ENCODE measurements at places on chromosomes 1 and 21. TPM values are rescaled to one million over a fixed set of nuclear protein-coding genes. Genes with fewer than 3 reads are reported as not detected.

The PGD gene
- total RNA-seq = 111 TPM

The PIK3R3 gene
- total RNA-seq = 6.6 TPM

The MCOLN3 gene
- total RNA-seq = 1.8 TPM

The GBP2 gene
- 86.6 TPM for total RNA-seq

The C1QA gene
- 90.8 TPM for total RNA-seq

The S100A14 gene
- 342 TPM for total RNA-seq

The CLCA4 gene
- total RNA-seq = 113 TPM

GRCh38 chr1:67717876-67718275 lies 32.9 kb downstream of the GADD45A start:
- DNase-seq = no peak

- no peak for DNase-seq
These were observed 220.6 kb upstream of the PLD5 start for GRCh38 chr1:242745079-242745478.

- no peak for DNase-seq
These were observed 52.6 kb downstream of the PRDM16 start for GRCh38 chr1:3121401-3122210.

DNA sequence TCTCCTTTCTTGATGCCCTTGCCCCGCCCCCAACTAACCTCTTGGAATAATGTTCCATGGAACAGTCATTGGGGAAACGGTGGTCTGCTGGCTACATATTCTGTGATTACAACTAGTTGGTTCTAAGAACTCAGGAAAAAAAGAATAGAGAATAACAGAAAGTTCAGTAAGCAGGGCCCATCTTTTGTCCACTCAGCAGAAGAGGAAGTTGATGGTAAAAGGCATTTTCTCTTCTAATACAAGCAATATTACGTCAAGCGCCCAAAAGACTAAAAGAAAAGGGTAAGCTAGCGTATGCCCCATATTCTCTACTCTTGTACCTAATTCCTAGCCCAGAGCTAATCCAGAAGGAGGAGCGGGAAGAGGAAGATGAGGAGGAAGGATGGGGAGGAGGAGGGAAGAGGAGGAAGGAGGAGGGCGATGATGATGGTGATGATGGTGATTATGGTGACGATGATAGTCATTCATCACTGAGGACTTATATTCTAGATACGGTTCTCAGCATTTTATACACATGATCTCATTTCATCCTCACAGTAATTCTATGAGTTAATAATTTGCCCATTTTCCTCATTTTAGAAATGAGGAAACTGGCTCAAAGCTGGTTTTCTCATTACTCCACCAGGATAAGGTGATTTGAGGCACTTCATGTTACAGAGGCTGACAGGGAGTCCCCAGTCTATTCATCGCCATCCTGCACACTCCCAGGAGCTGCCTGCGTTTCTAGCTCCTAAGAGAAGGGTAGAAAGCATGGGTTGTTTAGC lies 76.6 kb upstream of the EFHD2 start:
- no peak for DNase-seq

DNA sequence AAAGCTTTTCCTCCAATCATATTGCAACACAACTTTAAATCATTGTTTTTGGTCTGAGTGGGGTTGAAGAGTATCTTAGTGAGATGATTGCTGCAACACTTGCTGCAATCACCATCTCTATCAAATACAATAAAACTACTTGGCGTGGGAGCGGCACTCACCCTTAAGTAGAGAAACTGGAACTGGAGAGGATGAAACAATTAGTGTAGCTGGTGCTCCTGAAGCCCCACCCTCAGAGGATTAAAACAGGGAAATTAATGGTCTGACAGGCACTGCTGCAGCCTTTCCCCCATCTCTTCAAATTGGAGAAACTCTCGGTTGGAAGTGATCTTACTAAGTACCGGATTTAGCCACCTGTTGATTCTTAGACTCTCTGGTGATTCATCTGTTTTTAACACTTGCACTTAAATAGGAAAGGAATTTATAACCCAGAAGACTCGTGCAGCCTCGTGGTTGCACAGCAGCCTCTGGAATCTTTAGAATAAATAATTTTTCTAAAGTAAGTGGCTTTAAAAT lies 80.5 kb upstream of the KIF26B start:
- no peak for DNase-seq

DNA sequence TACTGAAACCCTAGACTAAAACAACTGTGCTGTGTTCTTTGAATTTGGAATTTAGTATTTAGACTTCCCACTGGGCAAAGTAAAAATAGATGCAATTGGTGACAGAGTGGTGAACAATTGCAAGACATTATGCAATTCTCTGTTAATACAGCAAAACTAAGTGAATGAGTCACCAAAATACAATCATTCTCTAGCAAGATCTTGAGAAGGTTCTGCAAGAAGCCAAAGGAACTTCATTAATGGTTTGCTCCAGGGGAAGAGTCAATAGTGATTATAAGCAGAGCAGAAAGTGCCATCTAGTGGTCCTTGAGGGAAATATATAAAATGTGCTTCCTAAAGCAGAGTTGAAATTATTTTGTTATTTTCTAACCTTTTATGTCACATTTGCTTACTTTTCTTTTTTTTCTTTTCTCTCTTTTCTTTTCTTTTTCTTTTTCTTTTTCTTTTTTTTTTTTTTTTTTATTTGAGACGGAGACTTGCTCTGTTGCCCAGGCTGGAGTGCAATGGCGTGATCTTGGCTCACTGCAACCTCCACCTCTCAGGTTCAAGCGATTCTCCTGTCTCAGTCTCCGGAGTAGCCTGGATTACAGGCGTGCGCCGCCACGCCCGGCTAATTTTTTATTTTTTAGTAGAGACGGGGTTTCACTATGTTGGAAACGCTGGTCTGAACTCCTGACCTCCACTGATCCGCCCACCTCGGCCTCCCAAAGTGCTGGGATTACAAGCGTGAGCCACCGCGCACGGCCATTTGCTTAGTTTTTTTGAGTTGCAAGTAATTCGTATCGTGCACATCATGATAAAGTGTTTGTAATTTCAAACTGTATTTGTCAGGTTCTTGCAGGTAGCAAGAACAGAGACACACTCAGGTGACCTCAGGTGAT lies 99.2 kb downstream of the CTH start:
- no peak for DNase-seq

- no peak for DNase-seq
These were observed 47.5 kb upstream of the FOXO6 start for GRCh38 chr1:41313661-41314131.

DNA sequence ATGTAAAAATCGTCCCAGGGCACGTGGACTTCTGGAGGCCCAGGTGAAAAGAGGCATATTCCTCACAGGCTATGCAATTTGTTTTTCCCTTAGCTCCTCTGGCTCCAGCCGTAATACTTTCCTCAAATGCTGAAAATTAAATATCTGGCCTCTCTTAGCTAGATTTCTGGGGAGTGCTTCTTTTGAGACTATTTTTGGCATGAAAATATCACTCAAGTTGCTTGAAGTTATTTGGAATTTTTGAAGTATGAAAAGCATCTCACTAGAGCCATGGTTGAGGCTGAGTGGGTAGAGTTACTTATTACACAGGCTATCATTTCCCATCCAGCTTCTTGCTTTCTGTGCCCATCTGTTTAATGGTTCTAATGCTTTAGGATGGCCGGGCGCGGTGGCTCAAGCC lies 59.7 kb downstream of the MYOM3 start:
- DNase-seq = no peak

DNA sequence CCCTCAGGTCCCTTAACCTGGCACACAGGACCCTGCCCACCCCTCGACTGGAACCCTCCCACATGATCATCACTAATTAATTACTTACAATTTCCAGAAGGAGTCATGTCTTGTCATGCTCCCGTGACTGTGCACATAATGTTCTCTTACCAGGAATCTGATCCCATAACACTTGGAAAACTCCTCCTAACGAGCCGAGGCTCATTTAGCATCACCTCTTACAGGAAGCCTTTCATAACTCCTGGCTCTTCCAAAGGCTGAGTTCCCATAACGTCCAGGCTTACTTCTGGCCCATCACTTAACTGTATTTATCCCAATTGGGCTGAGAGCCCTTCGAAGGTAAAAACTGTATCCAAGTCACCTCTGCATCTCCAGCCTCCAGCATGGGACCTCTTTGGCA lies 147.9 kb upstream of the JUN start:
- DNase-seq = no peak

DNA sequence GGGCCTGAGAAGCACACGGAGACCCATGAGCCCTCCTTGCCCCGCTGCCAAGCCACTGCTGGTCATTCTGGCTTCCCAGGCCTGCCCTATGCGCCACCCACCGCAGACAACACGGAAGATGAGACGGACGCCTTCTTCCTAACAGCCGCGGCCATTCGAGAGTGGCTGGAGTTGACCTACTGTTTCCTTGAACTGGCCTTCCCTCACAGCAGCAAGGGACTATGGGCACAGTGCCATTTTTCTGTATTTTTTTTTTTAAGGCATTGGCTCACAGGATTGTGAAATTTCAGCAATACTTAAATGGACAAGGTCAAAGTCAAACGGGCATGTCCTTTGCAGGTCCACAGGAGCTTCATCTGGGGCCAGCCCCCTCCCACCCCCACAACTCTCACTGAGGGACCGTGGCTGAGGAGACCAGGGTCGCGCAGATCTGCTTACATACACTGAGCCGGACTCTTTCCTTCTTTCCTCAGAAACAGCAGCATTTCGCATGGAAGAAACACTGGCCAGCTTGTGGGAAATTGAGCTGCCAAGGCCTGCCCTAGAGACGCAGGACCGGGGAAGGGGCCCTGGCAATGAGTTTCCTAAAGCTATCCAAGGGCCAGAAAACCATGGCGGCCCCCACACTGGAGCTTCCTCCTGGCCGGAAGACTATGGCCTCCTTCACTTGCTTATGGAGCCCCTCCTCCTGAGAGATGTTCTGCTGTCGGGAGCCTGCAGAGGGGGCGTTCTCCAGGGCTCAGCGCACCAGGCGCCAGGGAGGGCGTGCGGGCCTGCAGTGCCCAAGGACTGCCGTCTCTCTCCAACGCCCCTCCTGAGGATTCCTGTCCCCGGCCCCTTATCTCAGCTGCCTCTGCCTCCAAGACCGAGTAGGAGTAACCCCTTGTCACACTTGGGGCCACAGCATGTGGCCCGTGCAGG lies 98.9 kb downstream of the PGBD5 start:
- DNase-seq = no peak

GRCh38 chr1:89262643-89263042 lies 10.0 kb downstream of the GBP5 start:
- DNase-seq = no peak

DNA sequence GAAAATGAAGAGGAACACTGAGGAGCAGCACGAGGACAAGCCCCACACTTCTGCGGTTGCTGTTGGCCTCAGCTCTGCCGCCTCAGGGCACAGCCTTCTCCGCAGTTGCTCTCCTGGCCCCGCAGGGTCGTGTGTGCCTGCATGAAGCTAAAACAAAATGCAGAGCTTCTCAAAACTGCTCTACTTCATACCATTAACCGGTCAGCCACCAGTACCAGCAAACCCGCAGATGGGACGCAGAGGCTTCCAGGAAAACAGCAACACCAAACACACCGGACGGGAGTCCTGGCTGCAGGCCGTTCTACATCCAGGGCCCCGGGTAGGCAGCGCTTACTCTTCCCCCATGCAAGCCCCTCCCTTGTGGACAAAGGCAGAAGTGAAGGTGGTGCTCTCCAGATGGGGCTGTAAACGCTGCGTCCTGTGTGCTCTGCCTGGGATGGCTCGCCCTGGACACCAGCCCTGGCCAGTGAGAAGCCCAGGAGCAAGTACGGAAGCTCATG lies 7.1 kb upstream of the C1orf159 start:
- DNase-seq = peak; percentile 71

- DNase-seq = no peak
These were observed 138.2 kb downstream of the NFIA start for GRCh38 chr1:61220536-61220935.

GRCh38 chr1:217418269-217419193 lies 212.4 kb downstream of the GPATCH2 start:
- no peak for DNase-seq

DNA sequence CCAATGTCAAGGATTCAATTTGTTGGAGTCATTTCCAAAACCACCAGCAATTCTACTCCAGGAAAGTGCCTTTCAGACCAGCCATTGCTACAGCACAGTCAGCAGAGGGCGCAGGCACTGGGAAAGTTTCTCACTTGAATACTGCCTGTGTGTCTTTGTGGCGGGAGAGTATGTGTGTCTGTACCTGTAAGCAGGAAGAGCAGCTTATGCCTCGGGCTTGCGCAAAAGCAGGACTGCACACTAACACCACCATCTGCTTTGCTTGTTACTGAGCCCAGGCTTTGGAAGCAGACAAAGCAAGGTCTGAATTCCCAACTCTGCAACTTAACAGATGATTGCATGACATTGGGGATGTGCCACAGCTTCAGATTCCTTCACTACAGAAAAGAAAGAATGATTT lies 7.0 kb upstream of the CTSE start:
- peak; percentile 81 for DNase-seq

DNA sequence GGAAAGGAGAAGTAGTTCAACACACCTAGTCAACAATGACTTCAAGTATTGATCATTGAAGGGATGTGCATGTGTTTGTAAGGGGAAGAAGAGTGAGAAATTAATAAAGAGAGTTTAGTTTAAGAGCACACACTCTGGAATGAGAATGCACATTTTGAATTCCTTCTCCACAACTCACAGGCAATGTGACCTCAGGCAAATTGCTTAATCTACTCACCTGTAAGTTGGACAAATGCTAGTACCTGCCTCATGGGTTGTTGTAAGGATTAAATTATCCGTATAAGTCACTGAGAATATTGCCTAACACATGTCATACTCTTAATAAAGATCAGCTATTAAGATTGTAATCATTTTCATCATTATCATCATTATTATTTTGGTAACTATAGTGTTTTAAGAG lies 204.0 kb upstream of the NFIA start:
- DNase-seq = no peak

GRCh38 chr1:71657891-71658679 lies 577.2 kb upstream of the ZRANB2 start:
- no peak for DNase-seq

- DNase-seq = no peak
These were observed 19.3 kb downstream of the TTC39A start for GRCh38 chr1:51310871-51311613.

- DNase-seq = no peak
These were observed 49.0 kb downstream of the LBR start for GRCh38 chr1:225378880-225379279.

DNA sequence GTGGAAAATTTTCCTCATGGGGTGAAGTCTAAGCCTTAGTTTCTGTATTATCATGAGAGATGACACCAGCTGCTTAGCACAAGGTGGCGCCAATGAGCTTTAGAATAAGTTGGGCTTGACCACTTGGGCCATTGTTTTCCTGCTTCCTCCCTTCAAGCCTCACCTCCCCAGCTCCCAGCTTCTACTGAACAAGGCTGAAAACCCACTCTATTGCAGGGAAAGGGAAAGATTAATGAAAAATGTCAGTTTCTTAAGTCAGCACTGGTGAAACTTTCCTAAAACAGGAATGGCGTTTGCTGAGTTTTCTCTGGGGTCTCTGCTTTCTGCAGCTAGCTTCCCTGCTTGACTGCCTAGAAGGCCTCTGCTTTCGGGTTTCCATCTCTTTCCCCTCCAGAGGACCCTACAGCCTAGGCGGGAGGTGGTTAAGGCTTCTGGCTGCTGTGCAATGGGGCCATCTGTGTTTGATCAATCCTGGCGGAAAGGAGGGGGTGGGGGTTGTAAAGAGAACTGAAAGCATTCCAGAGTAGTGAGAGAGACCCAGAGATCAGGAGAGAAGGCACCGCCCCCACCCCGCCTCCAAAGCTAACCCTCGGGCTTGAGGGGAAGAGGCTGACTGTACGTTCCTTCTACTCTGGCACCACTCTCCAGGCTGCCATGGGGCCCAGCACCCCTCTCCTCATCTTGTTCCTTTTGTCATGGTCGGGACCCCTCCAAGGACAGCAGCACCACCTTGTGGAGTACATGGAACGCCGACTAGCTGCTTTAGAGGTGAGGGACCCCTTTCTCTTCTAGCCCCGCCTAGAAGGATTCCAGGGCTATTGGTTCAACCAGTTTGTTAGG lies at the start of gene OLFML3:
Gene OLFML3 (plus strand): TSS at position 612 of the 840 bp plus-strand sequence. CDS start 43 bp downstream, at position 655.
- peak; percentile 89 for DNase-seq

Measured in Peyer's patch (tissue), 4 donors.